ENCODE measurements at places on chromosomes 5 and 9.
A peak's percentile ranks its signal among the peaks of the same experiment; 100 is the strongest.

DNA sequence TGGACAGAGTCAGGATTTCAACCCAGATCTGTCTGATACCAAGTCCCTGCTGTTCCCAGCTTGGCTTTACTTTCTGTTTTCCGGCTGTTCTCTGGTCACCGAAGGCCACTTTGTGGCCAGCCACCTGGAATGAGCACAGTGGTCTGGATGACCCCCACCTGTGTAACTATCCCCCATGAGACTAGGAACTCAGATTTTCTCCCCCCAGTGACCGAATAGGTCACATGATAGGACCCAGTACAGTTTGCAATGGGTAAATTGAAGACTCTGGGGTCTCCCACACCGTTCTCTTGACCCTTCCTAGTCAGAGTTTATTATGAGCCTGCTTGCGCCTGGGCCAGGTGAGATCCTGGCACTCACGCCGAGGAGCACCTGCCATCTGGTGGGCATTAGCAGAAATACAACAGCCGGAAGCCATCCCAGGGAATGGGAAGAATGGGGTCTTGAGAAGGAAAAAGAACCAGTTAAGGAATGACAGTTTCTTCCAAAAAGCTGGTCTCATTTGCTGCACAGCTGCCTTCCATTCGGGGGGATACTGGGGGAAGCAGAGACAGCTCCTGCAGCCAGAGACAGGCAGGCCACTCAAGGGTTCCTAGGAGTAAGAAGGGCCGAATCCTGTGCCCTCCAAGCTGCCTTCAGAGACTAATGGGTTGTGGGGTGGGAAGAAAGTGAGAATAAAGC lies 7.1 kb downstream of the PHYHD1 start:
- peak; percentile 38 for DNase-seq

GRCh38 chr9:4435197-4435596 lies 55.1 kb upstream of the SLC1A1 start:
- no peak for DNase-seq

DNA sequence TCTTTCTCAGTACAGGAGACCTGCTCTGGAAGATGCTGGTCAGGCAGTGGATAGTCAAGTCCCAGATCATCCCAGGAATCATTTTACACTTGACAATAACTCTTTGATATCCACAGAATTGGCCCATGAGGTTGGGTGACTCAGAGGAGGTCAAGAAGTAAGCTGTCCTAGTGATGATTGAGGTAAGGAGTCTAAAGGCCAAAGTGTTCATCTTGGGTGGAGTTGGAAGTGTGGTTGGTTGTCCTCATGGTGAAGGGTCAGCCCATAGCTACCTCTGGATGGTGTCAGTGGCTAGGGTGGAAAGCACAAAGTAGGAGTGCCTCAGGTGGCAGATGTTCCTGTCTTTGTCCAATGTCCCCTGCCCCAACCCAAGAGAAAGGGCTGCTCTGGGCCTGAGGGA lies 24.1 kb upstream of the RCL1 start:
- DNase-seq: no peak

GRCh38 chr5:100777680-100778300 lies 125.3 kb downstream of the ST8SIA4 start:
- DNase-seq: no peak

GRCh38 chr9:21070171-21070571 lies 7.6 kb downstream of the IFNB1 start:
- DNase-seq: no peak

DNA sequence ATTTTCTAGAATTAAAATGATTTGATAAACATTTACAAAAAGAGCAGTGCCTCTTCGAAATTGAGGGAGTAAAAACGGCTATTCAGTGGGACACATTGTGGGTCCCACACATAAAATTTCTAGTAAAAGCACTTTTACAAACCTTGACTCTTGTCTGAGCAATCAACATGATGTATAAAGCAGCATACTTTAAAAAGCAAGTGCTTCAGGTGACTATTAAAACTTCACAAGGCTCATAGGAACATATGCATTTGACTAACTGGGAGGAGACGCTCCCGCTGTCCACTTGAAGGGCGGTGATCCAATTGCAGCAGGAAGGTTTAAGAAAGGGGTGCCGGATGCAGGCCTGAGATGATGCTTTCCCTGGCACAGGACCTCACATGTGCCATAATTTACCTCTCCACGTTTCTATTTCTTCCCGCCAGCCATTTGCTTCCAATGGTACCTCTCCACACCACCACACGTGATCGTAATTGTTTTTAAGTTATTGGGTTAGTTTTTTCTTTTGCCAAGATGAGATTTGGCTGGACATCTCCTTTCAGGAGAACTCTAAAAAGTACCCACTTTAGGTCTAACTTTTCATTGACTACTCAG lies 1.8 kb downstream of the MCTP1 start:
- no peak for DNase-seq

- DNase-seq: no peak
Measured at GRCh38 chr5:132418881-132419280, 49.4 kb downstream of the SLC22A5 start.

DNA sequence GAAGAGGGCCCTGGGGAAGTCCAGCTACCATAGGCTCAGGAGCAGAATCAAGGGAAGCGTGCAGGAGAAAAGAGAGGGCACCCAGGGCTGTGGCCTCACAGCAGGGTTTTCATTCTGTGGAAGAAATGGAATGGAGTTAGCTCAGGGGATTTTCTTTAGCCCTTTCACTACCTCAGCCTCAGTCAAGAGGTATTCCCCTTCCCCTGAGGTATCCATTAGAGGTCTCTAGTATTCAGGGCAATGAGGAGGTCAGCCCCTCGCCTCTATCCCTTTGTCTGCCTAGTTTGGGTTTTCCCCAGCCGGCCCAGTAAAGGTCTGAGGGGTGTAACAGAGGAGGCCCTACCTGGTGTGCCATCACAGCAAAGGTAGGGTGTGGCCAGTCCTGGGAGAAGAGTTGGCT lies 21.5 kb downstream of the GFRA3 start:
- no peak for DNase-seq

- no peak for DNase-seq
Measured at GRCh38 chr5:63314551-63314950, 647.7 kb downstream of the HTR1A start.

DNA sequence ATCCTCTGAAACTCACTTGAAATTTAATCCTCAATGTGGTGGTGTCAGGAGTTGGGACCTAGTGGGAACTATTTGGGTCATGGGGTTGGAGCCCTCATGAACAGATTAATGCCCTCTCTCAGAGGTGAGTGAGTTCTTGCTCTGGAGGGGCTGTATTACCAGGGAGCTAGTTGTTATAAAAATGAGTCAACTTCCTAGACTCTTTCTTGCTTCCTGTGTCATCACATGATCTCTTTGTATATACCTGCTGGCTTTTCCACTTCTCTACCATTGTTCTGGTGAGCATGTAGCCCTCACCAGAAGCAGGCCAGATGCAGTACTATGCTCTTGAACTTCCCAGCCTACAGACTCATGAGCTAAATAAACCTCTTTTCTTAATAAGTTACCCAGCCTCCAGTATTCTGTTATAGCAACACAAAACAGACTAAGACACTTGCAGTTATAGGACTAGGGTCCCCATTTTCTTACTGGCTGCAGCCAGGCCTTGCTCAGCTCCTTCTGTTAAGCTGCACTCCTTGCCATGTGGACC lies 127.5 kb downstream of the SUSD1 start:
- no peak for DNase-seq

DNA sequence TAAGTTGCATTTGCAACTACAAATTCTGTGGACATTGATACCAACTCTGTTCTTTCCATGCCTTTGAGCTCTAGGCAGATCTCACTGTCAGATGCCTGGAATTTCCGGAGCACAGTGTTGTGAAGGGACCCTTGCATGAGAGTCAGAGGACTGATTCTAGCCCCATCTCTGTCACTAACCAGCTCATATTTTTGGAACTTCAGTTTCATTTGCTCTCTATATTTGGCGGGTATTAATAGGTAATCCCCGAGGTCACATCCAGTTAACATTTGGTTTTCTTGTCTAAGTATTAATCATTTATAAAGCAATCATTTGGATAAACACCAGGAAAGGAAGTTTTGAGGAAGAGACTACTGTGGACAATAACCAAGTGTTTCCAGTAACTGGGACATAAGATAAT lies 115.7 kb downstream of the MAN2A1 start:
- DNase-seq: no peak

DNA sequence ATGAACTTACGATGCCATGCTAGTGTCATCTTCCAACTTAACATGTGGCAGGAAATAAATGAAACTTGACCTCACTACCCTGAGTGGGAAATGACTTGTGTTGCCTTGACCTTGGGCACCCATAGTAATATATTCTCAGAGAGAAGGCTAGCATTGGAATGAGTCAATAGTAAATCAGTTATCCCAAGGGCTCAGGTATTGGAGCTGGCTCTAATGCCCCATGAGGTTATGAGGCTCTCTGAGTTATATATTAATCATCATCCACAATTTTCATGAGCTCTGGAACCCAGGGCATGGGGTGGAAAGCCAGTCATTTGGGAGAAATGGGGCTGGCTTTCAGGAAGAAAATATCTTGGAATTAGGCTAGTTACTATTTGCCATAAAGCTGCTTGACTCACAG lies 42.4 kb upstream of the SMIM32 start:
- DNase-seq: no peak

DNA sequence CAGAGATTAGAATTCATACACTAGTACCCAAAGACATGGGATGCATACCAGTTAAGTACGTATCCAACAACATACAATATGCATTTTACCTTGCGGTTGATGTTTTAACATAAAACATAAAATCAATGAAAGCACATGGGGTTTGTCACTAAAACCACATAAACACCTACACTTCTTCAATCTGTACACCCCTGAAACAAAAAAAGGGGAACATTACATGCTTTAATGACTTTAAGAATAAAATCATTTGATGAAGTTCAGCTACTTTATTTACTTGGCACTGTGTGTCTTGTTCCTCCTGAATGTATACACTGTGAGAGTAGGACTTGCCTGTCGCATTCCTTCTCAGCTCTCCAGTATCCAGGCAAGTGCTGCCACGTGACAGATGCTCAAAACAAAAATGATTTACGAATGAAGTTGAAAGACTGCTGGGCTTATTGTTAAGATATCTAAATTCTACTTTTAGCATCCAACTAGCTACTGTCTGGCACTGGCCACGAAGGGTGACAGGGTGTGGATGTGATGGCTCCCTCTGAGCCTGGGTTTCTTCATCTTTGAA lies 21.0 kb downstream of the TNFSF15 start:
- no peak for DNase-seq

DNA sequence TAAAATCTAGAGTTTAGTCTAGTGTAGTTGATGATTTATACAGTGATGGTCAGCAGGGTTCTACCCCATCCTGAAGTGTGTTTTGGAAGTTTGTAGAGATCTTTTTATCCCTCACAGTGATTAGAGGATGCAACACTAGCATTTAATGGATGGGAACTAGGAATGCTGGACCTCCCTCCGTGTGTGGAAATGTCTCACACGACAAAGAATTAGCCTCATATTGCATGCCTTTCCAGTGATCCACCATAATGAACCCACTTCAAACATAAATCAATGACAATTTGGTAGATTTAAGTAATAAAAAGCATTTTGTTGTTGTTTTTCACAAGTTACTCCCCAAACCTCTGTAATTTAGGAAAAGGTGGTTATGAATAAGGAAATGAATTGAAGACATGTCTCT lies 82.5 kb upstream of the LMNB1 start:
- no peak for DNase-seq

DNA sequence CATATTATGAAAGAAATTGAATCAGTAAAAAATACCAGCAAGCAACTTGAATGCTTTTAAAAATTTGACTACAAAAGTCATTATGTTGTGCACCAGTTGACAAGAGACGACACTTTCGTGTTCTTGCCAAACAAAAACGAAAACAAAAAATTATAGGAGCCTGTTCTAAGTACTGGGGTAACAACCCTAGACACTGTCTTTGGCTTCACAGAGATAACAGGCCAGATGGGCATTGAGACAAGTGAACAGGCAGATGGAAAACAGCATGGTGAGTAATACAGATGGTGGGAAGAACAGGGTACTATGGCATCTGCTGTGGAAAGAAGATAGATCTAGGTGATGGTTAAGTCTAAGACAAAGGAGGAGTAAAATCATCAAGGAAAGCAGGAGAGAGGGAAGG lies 99.0 kb downstream of the CDH12 start:
- DNase-seq: no peak

DNA sequence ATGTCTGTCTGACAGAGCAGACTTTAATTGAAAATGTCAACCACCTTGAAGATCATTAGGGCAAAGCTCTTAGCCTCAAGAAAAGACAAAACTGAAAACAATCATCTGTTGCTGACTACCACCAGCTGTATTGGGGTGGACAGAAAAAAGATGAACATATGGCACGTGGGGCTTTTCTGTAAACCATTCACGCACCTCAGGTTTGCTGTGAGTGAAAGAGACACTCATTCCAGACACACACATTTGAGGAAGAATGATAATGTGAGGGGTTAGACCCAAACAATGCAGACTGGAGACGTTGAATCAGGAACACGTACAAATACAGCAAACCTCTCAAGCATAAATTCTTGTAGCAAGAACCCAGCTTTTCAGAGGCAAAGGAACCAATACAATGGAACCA lies 158.7 kb downstream of the EBF1 start:
- no peak for DNase-seq

- no peak for DNase-seq
Measured at GRCh38 chr5:149540089-149540488, 11.2 kb downstream of the CSNK1A1 start.

- no peak for DNase-seq
Measured at GRCh38 chr9:29514336-29514735, 1941.1 kb upstream of the C9orf72 start.

DNA sequence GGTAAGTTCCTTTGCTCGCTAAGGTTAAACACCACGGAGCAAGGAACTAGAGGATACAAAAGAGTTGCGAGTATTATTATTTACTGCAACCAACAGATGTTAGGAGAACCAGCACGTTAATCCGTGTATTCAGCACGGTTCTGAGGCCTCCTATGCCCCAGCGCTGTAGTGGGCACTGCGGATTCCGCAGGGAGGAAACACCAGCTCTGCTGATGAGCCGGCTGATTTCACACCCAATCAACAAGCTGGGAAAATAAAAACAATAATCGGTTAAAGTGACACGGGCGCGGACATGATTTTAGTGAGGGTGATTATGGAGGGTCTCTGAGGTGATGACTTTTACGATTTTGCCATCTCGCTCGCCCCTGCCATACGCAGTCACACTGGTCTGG lies 702 bp upstream of the PRELID2 start:
- no peak for DNase-seq

GRCh38 chr5:96317945-96318344 lies 115.1 kb downstream of the PCSK1 start:
- no peak for DNase-seq

- no peak for DNase-seq
Measured at GRCh38 chr5:176995896-176996767, 10.4 kb downstream of the UIMC1 start.

DNA sequence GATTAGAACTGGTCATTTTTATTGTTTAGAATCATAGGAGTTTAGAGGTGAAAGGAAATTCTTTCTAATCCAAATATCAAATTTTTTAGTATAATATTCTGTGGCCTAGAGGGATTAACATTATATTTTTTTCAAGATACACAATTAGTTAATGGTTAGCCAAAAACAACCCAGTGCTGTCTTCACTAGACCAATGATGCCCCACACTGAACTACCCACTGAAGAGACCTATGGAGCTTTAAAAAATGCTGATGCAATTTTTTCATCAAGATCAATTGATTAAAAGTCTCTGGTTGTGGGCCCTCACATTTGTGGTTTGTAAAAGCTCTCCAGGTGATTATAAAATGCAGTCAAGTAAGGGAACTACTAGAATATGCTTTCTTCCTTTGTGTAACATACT lies 274.1 kb upstream of the C9orf72 start:
- no peak for DNase-seq

GRCh38 chr5:3954633-3955032 lies 359.0 kb downstream of the IRX1 start:
- no peak for DNase-seq

GRCh38 chr5:1152156-1152555 lies 40.3 kb upstream of the SLC12A7 start:
- DNase-seq: no peak

- no peak for DNase-seq
Measured at GRCh38 chr5:90792725-90793124, 234.1 kb downstream of the ADGRV1 start.
